CD4-positive, alpha-beta T cell treated with Interferon alpha-2 for 1 hour (primary cell): ENCODE measurements at places on chromosomes 1 and 21.
A peak's percentile ranks its signal among the peaks of the same experiment; 100 is the strongest.

DNA sequence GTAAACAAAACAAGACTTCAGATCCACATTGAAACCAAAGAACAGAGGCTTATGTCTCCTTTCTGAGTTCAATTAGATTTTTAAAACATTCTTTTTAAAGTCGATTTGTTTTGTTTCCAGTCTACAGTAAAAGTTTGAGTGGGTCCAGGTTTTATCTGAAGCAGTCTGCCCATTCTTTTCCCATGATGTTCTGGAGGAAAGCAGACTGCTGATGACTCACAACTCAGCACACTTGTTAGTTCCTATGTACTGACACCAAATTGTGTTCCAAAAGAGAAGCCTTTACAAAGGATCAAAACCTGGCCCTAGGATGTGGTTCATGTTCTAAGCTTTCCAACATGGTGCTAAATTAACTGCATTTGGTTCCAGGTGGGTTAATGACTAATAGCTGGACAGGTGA is 11.4 kb upstream of the CCN1 start:
- DNase-seq = no peak

GRCh38 chr1:115649964-115650363 is 8.2 kb downstream of the VANGL1 start:
- DNase-seq = no peak

GRCh38 chr1:8858888-8859706 is 19.4 kb downstream of the ENO1 start:
- DNase-seq = peak; percentile 51

DNA sequence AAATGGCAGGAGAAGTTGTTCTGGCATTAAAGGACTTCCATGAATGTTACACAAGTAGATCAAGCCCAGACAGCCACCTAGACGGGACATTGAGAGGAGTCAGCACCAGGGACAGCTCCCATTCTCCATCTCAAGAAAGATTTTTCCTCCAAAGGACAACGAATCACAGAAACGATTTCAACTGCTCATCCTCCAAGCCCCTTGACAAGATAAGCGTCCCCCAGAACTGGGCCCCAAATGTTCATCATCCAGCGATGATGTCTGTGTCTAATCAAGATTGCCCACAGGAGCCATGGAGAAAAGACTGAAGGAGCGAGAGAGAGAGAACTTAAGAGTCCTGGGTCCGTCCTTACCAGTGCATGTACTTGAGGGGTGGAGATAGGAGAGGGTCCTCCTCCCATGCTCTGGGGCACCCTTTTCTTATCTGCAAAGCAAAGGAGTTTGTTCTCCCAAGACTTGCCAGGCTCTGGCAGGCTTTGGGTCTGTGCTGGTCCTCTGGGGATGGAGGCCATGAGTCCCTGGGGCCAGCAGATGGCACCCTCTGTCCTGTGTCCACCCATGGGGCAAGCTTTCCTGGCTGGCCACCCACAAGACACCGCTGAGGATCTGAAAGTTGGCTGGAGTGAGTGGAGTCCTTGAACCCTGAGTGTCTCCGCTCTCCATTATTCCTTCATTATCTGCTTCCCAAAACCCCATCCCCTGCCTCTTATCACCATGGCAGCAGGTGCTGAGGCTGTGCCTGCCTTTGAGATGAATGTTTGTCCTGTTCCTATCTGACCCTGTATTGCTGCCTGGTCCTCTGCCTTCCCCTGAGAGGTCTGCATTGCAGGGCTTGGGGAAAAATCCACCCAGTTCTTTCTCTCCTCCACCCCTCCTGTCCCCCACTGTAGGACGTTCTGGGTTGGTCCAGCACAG is 164.6 kb downstream of the ACTL8 start:
- no peak for DNase-seq

DNA sequence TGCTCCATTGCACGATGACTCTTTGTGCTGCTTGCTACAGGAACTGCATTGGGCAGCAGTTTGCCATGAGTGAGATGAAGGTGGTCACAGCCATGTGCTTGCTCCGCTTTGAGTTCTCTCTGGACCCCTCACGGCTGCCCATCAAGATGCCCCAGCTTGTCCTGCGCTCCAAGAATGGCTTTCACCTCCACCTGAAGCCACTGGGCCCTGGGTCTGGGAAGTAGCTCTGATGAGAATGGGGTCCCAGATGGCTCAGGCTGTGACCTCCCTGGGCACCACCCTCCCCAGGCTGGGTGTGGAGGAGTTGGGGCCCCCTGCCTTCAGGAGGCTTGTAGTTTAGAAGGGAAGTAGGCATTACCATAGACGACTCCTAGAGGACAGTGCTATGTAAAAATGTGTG is 19.7 kb downstream of the CYP4B1 start:
- no peak for DNase-seq

DNA sequence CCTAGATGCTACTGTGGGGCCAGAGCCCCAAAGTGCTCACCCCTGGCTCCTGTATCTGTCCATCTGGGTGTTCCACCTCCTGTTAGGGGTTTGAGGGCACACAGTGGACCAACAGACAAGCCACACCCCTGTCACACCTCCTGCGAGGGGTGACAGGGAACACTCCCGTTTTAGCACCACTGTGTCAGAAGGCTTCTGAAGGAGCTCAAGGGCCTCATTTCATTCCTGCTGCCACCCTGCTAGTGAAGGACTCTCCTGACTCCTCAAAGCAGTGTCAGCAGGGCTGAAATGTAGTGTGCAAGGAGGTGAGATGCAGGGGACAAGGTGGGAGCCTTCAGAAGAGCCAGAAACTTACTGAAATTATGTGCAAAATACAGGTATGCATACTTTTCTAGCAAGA is 174.6 kb downstream of the GPATCH2 start:
- DNase-seq = no peak

DNA sequence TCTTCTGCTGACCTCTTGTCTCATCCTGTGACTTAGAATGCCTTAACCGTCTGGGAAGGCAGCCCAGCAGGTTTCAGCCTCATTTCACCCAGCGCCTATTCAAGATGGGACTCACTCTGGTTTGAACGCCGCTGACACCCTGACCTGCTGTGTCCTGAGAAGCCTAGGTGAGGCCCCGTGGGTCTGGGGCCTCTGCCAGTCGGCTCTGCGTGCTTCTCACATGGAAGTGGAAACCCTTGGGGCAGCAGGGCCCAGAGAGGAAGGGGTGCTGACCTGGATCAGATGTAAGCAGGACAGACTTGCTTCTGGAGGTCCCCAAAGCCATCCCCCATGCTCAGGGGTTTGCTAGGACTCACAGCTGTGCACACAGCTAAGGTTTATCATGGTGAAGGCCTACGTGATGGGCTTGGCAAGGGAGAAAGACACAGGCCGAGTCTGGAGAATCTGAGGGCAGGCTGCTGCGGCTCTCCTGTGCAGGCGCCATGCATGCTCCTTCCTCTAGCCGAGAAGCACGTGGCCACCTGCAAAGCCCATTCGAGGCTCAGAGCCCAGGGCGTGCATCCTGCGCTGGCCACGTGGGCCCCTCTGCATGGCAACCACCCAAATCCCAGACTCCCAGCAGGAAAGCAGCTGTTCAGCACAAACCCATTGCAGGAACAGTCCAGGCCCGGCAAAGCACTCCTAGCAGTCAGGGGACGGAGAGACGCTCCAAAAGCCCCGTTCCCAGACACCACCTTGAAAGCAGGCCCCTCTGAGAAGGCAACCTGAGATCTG is 3.8 kb downstream of the TRPM2 start:
- no peak for DNase-seq

DNA sequence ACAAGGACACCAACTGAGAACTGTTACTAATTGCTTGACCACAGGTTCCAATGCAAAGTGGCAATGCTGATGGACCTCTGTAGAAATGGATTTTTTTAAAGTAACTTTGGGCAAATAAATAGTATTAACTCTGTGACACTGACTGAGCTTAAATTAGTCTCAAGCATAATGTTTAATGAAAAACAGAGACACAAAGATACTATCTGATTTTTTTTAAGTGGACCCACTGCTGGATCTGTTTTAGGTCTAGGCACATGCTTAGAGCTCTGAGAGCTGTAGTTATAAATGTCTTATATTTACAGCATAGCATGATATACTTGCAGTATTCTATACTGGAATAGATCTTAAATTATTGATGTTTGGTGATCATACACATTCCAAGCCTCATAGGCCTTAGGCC is 481.6 kb upstream of the LRRC7 start:
- DNase-seq = no peak
